Stimulated activated CD4-positive, alpha-beta T cell treated with anti-CD3 and anti-CD28 coated beads, Interleukin-15, amount 100 ng/mL, for 48 hours (primary cell): ENCODE measurements at places on chromosomes 5 and 9.

- DNase-seq = no peak
Measured at GRCh38 chr5:78518365-78519197, 130.0 kb downstream of the LHFPL2 start.

- no peak for DNase-seq
Measured at GRCh38 chr9:127780126-127780885, 1.8 kb upstream of the SH2D3C start.

DNA sequence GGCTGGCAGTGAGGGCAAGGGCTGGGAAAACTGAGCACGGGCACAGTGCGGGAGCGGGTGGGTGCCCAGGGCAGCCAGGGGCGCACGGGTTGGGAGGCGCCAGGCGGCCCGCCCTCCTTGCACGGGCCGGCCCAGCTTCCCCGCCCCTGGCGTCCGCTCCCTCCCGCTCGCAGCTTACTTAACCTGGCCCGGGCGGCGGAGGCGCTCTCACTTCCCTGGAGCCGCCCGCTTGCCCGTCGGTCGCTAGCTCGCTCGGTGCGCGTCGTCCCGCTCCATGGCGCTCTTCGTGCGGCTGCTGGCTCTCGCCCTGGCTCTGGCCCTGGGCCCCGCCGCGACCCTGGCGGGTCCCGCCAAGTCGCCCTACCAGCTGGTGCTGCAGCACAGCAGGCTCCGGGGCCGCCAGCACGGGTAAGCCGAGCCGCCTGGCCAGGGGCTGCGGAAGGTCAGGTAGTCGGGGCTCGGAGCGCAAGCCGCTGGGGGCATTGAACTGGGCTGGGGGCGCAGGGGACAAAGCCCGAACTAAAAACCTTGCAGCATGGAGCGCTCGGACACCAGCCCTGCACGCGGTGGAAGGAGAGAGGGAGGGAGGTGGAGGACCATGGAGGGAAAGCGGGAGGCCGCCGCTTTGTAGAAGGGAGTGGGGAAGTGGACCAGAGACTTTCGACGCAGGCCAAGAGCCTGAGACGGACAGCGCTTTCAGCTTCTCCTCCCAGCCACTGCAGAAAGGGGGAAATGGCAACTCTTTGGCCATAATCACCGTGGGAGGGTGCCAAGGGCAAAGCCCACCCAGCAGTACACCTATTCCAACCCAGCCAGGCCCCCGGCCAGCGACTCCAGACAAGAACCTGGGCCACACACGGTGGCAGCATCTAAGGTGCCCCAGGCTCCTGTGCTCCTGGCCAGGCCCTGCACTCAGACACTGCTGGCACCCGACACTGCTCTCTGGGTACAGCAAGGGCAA is at the start of gene TGFBI:
TGFBI (plus strand) TSS at position 207 of the 961 bp plus-strand sequence; CDS start at position 275, 68 bp downstream.
- DNase-seq = no peak

DNA sequence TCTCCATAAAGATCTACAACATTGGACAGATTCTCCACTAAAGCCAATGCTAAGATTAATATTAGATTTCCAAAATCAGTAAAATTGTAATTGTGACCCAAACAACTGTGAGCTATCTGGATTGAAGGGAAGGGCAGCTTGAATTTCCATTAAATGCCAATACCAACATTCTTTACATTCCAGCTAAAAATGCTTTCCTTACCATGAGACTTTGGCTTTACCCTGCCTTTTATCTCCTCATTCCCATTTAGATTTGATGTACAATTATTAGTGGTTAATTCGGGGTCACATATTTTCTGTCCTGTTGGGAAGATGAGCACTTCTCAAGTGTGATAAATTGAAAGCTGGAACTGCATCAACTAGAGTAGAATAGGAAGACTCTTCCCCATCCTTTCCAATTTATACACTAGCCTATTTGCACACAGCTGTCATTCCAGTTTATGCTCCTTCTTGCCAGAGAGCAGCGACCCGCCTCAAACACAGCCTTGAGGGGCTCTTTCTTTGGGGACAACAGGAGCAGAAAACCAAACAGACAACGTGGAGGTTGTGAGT is 33.1 kb upstream of the MYOT start:
- DNase-seq = no peak

DNA sequence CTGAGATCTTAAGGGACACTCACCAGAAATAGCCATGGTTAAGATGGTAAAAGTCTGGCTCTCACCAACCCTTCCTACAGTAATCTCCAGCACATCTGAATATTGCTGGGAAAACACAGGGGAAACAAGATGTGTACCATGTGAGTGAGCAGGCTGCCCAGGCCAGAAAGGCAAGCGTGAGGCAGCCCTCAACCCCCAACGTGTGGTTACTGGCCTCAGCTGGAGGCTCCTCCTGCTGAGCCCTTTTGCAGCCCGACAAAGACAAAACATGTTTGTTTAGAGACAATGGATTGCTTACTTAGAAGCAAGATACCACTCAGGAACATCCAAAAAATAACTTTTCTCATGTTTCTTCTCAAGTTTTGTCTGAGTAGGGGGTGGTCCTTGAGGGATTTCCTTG is 16.6 kb downstream of the ZFP62 start:
- DNase-seq = no peak

DNA sequence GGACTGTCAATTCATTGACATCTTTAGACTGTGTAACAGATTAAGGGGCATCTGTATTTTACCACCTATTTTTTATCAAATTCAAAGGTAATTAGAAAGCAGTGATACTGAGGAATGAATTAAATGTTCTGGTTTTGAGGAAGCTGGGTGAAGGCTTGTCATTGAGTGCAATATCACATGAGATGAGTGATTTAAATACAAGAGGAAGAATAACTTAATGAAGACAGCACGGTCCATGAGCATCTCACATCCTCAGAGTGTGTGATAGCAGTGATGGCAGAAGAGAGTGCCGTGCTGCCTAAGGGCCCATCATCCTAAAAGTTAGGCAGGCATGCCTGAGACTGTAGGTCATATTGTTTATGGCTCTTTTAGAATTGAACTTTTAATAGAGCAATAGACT is 263.3 kb downstream of the MAST4 start:
- DNase-seq = no peak

DNA sequence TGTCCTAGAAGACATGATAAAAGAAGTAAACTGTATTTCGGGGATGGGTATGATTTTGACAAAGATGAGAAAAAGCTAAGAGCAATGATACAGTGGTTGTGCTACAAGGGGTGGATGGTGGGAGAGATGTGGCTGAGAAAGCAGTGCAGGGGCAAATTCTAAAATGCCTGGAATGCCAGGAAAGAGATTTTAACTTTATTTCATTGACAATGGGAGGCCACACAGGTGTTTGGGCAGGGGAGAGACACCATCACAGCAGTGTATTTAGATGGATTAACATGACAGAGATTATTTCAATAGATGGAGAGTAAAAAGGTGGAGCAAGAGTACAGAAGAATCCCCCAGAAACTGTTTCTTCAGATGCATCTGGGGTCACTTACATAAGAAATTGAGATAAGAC is 71.2 kb downstream of the MAMDC2 start:
- no peak for DNase-seq

- DNase-seq = no peak
Measured at GRCh38 chr5:150073086-150073625, 13.2 kb downstream of the CSF1R start.
